Activated naive CD8-positive, alpha-beta T cell treated with anti-CD3 and anti-CD28 coated beads, Interleukin-2, amount 10 ng/mL, durations not matched to agents 7 days and 5 days (primary cell): ENCODE measurements at places on chromosomes 3 and 15.

DNA sequence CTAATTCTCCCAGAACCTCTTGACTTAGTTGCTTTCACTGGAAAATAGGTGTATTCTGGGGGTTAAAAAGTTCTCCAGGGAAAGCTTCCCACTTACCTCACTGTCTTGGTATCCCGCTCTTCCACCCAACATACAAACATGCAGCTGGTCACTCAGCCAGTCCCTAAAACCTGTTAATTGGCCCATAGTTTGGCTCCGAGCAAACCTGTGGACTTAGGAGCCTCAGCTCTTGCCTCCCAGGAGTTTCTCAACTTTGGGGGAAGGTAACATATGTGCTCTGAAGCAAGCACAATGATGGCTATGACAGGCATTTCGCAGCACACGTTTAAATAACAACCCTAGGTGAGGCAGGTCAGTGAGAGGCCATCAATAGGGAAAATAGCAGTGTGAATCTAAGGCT, 25.8 kb upstream of the LRRFIP2 start:
- no peak for DNase-seq

DNA sequence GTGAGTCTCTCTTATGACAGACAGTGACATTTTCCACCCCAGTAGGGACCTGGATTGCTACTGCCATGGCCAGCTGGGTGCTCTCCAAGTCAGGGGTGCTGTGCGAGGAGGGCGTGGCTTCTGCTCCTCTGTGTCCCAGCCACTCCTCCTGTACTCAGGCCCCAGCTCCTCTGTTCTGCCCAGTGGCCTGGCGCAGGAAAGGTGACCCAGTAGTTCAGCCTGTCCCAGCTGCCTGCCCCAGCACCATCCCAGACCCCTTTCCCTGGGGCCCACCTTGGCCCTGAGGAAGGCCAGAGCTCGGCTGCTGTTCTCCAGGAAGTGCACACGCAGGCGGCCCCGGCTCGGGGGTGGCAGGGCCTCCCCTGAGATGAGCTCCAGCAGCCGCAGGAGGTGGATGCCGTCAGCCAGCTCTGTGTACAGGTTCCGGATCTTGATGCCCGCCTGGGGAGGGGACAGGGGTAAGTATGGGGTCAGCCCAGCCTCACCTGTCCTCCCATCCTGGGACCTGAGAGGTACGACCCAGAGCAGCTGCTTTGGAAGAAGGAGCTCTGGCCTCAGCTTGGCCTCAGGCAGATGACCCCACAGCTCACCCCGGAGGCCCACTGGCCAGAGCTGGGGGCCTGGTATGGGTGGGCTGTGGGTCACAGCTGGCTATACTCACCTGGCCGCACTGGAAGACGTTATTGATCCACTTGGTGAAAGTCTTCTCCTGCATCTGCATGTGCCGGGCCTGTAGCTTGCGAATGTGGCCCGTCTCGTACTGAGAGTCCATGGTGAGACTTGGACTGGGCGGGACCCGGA, 1.0 kb downstream of the SPTBN5 start:
- peak; percentile 49 for DNase-seq

DNA sequence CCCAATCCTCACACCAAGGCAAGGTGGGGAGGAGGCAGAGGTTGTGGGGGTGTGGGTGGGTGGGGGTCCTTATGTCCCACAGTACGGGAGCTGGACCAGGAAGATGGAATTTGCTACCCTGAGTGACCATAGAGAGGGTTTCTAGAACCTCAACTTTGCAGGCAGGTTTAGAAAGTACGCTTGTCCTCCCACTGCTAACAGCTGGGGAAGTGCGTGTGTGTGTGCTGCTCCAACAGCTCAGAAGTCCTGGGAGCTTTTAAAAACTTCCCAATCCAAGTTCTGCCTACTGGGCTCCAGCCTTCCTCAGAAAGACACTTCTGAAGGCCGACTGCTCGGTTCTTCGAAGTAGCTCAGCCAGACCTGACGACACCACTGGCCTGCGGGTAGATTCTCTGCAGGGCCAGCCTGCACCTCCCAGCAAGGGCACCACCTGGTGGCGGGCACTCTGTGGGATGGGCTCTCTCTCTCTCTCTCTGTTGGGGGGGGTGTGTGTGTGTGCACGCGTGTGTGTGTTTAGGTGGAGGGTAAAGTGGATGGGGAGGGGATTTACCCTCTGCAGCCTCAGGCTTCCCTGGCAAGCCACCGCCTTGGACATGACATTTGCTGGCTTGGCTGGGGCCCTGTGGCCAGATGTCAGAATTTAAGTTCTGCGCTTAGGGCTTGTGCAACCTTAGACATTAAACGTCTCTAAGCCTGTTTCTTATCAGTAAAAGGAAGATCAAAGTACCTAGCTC, 15.6 kb downstream of the TMEM158 start:
- DNase-seq, result peak; percentile 85

- no peak for DNase-seq
Measured at GRCh38 chr3:194671511-194671899, 486 bp downstream of the LSG1 start.

DNA sequence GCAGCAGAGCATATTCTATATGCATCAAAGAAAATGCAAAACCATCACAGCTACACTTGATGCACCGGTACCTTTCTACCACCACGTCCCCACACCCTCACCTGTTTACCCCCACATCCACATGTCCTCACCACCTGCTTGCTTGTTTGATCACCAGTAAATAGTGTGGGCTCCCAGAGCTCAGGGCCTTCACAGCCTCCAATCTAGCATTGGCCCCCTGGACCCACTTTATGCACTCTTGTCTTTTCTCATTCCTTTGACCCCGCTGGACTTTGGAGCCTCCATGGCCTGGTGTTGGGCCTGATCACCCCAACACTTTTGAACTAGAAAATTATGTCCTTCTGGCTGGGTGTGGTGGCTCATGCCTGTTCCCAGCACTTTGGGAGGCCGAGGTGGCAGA, 190.1 kb downstream of the PDE8A start:
- DNase-seq, result no peak

DNA sequence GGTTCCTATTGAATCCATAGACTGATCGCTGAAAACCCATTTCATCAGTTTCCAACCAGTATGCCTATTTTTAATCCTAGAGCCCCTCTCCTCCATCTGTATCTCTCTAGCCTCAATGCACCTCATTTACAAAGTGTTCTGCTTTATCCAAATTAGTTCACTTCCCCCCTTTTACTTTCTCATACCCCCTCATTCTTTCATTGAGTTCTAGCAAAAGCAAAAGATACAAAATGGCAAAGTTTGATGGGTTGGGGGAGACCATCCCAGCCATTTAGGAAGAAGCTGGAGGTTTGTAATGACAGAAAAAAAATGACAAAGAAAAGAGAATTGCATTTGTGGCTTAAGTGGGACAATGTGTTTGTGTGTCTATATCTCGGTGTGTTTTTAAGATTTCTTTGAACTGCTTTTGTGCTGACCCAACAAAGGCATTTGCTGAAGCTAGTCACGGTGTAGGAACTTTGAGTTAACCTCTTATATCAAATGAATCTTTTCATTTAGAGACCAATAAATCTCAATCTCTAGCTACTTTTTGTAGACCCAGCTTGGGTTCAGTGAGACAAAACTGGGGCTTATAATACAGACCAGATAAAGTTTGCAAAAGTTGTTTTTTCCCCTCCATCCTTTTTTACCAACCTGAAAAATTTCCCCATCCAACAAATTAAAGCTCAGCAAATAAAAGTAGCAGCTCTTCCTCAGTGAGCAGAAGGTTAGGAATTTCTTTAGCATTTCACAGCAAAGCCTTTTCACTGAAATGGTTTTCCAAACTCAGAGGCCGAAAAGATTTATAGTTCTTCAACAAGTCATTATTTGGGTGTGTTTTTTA, 18.7 kb downstream of the NR2F2 start:
- DNase-seq, result no peak

- DNase-seq, result no peak
Measured at GRCh38 chr3:142623194-142623593, 27.0 kb downstream of the PLS1 start.

DNA sequence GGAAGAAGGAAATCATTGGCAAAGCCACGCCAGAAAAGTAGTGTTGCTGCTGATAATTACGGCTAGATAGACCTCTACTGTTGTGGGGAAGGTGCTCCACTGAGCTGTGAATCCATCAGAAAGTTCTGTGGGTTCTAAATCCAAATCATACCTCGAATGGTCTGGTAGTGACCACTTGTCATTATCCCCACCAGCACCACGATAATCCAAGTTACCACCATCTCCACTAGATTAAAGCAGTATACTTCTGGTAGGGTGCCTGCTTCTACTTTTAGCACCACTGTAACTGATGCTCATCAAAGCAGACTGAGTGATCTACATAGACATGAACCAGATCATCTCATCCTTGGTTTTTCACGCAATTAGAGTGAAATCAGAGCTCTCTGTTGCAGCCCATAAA, 185.5 kb downstream of the FMN1 start:
- DNase-seq, result no peak

DNA sequence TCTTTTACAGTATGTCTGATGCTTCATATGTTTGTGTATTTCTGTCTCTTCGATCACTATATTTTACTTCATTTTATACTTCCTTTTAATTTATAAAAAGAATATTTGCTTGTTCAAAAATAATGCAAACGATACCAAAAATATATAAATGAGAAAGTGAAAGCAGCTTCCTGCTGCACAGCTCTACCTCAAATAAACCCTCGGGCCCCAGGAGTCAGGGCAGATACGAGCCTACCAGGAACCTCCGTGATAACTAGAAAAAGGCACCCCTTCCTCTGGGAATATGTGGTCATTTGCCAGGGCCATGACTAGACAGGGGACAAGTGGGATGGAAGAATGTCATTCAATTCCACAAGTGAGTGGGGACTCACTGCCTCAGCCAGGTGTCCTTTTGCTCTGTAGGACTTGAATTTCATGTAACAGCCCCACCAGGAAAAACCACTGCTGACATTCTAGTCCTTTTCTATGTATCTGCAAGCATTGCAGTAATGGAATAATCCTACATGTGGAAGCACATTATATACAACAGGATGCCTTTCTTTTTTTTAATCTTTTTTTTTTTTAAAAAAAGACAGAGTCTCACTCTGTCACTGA, 133.3 kb downstream of the SUCLG2 start:
- no peak for DNase-seq

DNA sequence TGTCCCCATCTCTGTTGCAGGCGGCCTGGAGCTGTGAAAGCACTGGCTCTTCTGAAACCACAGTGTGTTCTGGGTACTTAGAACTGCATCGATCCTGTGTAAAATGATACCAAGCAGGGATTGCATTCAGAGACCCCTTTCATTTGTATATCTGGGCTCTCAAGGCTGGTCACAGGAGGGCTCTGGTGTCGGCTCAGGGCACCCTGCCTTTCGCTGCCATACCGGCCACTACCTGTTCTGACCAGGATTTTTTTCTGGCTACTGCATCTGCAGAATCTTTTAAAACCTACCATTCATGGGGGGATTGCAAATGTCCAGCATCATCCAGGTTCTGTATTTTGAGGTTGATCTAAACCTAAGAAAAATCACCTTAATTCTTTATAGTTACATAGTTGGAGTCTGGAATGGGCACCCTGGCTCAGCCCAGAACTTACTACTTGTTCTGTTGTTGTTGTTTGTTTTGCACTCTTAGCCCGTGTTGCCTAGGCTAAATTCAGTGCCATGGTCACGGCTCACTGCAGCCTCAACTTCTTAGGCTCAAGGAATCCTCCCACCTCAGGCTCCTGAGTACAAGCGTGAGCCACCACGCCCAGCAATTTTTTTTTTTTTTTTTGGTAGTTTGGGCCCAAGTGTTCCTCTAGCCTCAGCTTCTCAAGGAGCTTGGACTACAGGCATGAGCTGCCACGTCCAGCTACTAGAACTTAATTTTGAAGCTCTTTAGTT, 52.7 kb downstream of the TRIM71 start:
- DNase-seq, result no peak

DNA sequence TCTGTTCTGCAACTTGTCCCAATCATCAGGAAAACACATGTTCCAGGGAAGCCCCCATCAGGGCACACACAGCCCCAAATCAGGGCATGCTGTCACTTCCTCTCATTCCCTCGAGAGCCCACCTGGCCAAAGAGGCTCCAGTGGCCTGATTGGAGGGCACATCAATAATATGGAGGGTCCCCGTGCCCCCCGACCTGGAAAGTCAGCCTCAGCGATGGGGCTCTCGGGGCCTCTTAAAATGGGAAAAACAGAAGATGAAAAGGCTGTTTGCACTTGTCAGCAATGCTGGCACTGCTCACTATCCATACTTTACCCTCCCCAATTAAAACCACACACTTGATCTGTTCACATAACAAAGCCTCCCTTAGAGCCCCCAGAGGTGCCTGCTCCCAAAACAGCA, 172.9 kb upstream of the NSMCE3 start:
- DNase-seq, result no peak

DNA sequence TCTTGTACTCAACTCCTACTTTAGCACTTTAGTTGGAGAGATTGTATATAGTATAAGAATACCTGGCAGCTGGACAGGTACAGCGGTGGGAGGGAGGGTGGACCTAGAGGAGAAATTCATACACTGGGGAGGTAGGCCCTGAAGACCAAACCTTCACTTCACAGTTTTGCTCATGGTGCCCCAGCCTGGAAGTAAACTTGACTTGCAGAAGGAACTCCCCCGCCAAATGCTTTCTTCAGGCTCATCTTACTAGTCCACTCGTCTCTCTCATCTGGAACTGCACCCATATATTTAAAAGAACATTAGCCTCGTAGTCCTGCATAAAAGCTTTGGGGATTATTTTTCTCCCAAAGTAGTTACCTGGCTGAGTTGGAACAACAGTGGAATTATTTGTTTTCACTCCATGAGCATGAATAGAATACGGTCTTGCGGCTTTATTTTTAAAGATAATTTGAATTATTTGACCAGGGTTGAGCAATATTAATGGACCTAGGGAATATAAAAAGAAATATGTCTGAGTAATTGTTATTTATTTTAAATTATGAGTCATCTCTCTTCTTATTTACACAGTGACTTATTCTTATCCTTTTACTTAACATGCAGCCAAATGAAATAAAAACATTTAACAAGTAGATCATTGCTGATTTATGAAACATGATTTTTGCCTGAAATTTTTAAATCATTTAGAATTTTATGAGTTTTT, 25.5 kb upstream of the CP start:
- DNase-seq, result no peak

- no peak for DNase-seq
Measured at GRCh38 chr3:2976212-2976611, 134.0 kb downstream of the IL5RA start.

DNA sequence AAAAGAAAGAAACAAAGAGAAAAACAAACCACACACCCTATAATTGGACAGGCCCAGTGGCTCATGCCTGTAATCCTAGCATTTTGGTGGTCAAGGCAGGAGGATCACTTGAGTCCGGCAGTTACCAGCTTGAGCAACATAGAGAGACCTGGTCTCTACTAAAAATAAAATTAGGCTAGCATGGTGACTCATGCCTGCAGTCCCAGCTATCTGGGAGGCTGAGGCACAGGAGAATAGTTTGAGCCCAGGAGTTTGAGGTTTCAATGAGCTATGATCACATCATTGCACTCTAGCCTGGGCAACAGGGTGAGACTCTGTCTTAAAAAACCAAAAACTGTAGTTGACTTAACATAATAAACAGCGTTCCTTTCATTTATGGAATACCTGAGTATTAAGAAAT, 72.3 kb upstream of the ST3GAL6 start:
- no peak for DNase-seq

DNA sequence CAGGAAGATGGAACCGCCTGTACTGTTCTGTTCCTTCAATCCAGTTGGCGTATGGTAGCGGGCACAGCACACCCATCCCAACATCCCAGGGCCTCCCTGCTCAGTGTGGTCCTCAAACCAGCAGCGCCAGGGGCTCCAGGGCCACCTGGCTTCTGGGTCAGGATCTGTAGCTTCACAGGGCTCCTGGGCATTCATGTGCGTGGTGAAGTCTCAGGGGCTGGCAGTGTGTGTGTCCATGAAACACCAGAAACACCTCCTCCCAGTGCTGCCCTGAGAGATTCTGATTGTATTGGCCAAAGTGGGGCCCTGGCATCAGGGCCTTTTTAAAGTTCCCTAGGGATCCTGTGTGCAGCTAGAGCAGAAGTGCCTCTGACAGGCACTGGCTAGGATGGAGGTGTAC, 42.1 kb downstream of the ABTB1 start:
- no peak for DNase-seq
